ENCODE measurements at places on chromosomes 3 and 15. TPM values are rescaled to one million over a fixed set of nuclear protein-coding genes. Genes with fewer than 3 reads are reported as not detected.

DNA sequence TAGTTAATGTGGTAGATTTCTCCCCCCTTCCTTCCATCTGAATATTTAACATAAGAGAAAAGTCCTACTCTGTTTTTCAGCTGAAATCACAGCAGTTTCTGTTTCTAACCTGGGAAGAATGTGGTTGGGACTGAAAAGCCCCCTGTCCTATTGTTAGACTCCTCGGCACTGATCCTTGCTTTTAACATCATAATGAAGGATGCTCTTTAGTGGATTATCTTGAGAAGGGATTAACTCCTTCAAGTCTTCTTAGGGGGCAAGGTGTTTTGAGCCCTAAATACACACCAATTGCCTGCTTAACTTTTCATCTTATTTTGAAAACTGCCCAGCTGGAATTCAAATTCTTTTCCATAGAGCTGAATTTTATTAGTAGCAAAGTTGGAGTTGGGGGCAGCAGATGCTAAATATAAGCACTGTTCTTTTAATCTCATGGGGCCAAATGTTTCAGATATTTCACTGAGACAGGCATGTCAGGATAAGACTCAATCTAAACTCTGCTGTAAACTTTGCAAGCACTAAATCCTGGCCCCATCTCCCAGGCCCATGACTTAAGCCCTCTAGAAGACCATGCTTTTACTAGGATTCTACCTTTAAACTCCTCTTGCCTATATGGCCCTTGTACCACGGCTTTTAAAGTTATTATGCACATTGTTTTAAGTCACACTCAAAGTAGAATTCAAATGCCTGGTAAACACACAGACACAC, 243.2 kb upstream of the NR2F2 start:
- H3K27ac ChIP-seq: no peak overlapping the region
- no peak for DNase-seq
- H3K4me3 ChIP-seq: no peak overlapping the region
- H3K36me3 ChIP-seq: no peaks in the 10 kb centered on the region
- no peaks in the 10 kb centered on the region for H3K27me3 ChIP-seq
- H3K4me1 ChIP-seq: no peaks in the 10 kb centered on the region

DNA sequence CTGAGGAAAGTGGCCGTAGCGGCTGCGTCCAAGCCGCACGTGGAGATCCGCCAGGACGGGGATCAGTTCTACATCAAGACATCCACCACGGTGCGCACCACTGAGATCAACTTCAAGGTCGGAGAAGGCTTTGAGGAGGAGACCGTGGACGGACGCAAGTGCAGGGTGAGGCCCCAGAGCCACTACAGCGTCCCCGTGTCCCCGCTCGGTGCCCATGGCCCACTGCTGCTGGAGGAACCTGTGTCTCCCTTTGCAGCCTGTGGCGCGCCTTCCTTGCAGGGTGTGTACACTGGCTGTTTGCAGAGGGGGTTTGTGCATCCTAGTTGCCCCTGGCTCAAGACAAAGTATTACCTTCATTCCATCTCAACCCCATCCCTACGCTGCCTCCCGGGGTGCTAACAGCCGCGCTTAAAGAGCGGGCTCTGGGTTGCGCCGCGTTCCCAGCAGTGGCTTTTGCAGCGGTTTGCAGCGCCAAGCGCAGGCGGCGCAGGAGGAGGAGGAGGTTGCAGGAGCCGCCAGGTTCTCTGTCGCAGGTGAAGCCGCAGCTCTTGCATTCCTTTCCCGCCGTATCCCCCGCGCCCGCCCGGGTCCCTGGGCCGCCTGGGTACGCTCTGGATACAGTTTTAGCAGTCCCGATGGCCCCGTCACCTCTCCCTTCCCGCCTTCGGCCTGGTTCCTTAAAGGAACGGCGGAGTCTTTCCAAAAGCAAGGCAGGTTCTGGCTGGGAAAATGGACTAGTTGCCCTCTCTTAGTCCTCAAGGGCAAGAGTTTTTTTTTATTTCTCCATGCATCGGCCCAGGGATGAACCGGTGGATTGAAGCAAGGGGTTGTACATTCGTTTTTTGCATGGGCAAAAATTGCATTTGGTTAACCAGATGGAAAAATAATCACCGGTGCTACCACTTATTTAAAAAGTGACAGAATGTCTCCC, 1.2 kb downstream of the CRABP1 start:
- H3K4me1 ChIP-seq: peaks cover 18% of the 10 kb centered on the region
- no peak overlapping the region for H3K4me3 ChIP-seq
- no peaks in the 10 kb centered on the region for H3K36me3 ChIP-seq
- peaks cover 23% of the 10 kb centered on the region for H3K27me3 ChIP-seq

DNA sequence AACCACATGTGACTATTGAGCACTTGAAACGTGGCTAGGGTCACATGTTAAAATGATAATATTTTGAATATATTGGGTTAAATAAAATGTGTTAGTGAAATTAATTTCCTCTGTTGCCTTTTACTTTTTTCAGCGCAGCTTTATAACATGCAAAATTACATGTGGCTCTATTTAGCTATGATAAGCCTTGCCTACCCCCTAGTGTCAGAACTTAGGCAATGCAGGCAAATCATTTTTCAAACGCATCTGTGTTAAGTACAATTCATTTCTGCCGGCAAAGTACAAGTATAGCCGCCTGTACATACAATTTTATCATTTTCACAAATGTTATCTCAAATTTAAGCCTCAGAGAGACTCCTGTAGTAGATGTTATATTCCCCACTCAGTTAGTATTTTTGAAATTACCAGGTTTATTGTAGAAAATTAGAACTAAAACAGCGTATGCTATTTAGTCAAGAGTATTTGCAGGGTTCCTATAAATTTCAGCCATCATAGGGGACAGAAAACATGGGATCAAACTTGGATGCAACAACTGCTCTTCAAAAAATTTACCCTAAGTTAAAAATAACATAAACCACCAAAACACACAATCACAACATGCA, 56.1 kb downstream of the TAFA4 start:
- no peak for DNase-seq
- no peak overlapping the region for H3K4me3 ChIP-seq
- no peak overlapping the region for H3K27ac ChIP-seq
- no peaks in the 10 kb centered on the region for H3K27me3 ChIP-seq
- H3K4me1 ChIP-seq: no peaks in the 10 kb centered on the region

DNA sequence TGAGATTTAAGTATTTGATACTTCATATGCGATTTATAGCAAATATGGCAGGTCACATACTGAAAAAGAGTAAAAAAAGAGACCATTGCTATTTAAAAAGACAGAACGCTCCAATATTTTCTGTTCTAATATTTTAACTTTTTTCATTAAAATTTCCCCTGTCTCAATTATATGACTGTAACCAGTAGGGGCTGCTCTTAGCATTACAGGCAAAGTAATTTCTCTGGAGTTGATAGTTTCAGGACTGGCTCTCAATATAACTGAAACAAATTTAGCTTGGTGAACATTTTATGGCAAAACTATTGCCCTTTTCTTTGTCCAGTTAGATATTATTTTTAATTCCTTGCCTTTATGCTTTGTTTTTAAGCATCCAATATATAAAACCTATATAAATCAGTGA, 286.3 kb upstream of the ROBO2 start:
- no peak for DNase-seq
- no peak overlapping the region for H3K27ac ChIP-seq
- no peaks in the 10 kb centered on the region for H3K4me1 ChIP-seq
- H3K4me3 ChIP-seq: no peak overlapping the region

Gene CFAP92
- total RNA-seq: 1.4 TPM

DNA sequence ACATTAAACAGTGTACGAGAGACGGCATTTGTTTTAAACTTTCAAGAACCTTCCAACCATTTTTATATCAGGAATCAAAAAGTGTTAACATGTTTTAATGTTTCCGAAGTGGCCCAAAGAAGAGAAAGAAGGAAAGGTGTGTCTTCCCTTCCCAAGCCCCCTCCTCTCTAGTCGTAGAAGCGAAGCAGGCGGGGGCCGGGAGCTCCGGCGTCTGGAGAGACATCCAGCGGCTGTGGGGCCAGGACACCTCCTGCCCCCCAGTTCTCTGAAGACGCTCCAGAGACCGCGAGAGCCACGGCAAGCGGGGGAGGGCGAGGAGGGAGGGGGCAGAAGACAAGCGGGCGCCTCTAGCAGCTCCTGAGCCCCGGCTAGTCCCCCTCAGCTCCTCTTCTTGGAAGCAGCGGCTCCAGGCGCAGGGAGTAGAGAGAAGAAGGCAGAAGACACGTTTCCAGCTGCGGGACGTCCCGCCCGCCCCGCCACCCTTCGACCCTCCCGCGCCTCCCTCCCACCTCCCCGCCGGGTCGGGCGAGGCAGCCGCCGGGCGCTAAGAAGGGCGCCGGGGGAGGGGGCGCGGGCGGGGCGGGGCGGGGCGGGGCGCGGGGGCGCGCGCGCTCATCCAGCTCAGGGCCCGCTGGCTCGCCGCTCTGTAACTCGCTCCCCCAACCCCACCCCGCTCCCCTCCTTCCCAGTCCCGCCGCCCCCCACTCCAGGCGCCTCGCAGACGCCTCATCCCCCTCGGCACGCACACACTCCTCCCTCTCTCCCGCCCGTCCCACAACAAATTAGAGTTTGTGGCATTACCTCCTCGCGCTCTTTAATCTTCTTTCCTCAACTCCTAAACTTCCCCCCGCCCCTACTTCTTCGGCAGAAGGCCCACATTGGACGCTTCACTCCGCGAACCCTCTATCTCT, at the start of gene ZBTB20:
Gene ZBTB20, minus strand, starts transcription at position 871 of the 911 bp plus-strand sequence.
- H3K36me3 ChIP-seq: no peaks in the 10 kb centered on the region
- peak within 1 kb of the TSS; percentile 65 for H3K4me3 ChIP-seq
- H3K4me1 ChIP-seq: peaks cover 3% of the 10 kb centered on the region
- H3K27me3 ChIP-seq: no peaks in the 10 kb centered on the region
- peak within 1 kb of the TSS; percentile 100 for H3K27ac ChIP-seq
- DNase-seq: no peak

Gene ARHGEF26
- total RNA-seq: 9.4 TPM

DNA sequence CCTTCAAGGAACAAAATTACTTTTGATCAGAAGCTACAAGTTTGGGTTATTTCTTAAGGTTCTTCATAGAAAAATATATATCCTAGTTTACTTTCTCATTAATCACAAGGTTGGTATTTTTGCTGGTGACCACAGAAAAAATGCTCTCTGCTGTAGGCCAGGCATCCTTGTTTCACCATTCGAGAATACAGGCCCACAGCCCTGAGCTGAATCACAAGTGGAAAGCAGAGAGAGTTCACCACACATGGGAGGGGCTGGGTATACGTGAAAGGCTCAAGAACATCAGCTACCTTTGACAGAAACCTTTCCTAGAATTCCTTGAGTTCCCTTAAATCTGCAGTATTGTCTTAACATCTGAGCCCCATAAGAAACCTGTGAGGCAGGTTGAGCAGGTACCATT, 23.2 kb downstream of the CPEB1 start:
- no peaks in the 10 kb centered on the region for H3K27me3 ChIP-seq
- no peak overlapping the region for H3K27ac ChIP-seq
- no peak for DNase-seq
- H3K4me3 ChIP-seq: no peak overlapping the region
- H3K36me3 ChIP-seq: no peaks in the 10 kb centered on the region

DNA sequence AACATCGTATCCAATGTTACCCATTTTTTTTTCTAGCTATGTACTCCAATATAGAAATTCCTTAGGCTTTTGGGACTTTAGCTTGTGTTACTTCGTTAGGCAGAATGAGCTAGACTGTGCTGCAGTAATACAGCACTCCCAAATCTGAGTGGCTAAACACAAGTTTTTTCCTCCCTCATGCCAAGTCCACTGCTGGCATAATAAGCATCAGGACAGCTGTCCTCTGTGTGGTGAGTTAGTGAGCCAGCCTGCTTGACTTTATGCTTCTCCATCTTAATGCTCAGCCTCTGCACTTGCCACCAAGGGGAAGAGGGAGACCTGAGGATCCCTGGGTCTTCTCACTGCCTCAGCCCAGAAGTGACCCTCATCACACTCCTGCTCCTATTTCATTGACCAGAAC, 18.2 kb upstream of the ACOX2 start:
- no peaks in the 10 kb centered on the region for H3K27me3 ChIP-seq
- DNase-seq: no peak
- no peaks in the 10 kb centered on the region for H3K36me3 ChIP-seq
- H3K4me1 ChIP-seq: no peaks in the 10 kb centered on the region

GRCh38 chr15:57741089-57741488, 34.6 kb downstream of the POLR2M start:
- H3K4me3 ChIP-seq: no peak overlapping the region
- no peaks in the 10 kb centered on the region for H3K27me3 ChIP-seq
- no peak overlapping the region for H3K27ac ChIP-seq
- H3K36me3 ChIP-seq: no peaks in the 10 kb centered on the region

DNA sequence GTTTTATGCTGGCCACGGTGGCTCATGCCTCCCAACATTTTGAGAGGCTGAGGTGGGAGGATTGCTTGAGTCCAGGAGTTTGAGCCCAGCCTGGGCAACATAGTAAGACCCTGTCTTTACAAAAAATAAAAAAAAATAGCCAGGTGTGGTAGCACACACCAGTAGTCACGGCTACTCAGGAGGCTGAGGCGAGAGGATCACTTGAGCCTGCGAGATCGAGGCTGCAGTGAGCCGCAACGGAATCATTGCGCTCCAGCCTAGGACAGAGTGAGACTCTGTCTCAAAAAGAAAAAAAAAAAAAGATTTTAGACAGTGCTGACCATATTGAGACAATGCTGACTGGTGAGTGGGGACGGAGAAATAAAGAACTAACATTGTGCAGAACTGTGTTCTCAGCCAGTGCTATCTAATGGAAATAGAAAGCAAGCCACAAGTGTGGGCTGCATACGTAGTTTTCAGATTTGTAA, 67.2 kb downstream of the ST6GAL1 start:
- no peak overlapping the region for H3K27ac ChIP-seq
- no peak for DNase-seq
- no peaks in the 10 kb centered on the region for H3K27me3 ChIP-seq
- H3K4me3 ChIP-seq: no peak overlapping the region
- no peaks in the 10 kb centered on the region for H3K36me3 ChIP-seq
- no peaks in the 10 kb centered on the region for H3K4me1 ChIP-seq

- H3K4me3 ChIP-seq: no peak overlapping the region
- no peak for DNase-seq
- no peaks in the 10 kb centered on the region for H3K4me1 ChIP-seq
- H3K27ac ChIP-seq: no peak overlapping the region
These were observed 131.6 kb downstream of the SV2B start for GRCh38 chr15:91231703-91232102.
